ENCODE measurements at places on chromosomes 4 and X. TPM values are rescaled to one million over a fixed set of nuclear protein-coding genes. Genes with fewer than 3 reads are reported as not detected.

DNA sequence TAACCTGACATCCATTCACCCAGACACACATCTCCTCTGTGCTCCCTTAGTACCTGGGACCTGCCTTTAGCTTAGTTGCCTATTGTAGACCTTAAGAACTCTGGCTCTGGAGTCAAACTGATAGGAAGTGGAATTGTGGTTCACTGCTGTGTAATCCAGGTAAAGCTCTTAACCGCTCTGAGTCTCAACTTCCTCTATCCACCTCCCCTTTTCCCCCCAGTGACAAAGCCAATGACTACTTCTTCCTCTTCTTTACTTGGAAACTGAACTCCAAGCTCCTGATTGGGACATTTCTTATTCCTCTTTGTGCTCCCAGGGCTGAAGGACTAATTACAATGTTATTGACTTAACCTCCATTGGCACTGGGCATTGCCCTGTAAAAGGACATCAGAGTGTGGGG, 94.1 kb downstream of the DRD5 start:
- no peaks in the 10 kb centered on the region for H3K4me1 ChIP-seq
- no peaks in the 10 kb centered on the region for H3K36me3 ChIP-seq
- H3K27ac ChIP-seq = no peak overlapping the region
- no peak overlapping the region for H3K4me3 ChIP-seq
- no peak for DNase-seq

DNA sequence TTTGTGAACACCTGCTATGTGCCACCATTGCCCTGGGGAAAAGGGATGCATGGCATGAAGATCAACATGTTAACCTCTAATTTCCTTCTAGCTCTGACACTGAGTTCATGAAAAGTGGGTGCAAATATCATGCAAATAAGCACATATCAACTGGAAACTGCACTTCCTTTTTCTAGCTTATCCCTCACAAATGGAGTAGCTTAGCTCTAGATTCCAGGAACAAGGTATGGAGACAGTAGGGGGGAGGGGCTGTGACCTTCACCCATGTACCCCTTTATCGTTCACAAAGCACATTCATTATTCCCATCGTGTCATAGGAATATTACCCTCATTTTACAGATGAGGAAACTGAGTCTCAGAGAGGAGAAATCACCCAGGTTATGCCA, 37.4 kb downstream of the STARD8 start:
- no peaks in the 10 kb centered on the region for H3K27me3 ChIP-seq
- DNase-seq = no peak
- H3K36me3 ChIP-seq = no peaks in the 10 kb centered on the region
- H3K27ac ChIP-seq = no peak overlapping the region

GRCh38 chrX:20437683-20438082, 171.0 kb upstream of the RPS6KA3 start:
- H3K36me3 ChIP-seq = no peaks in the 10 kb centered on the region
- DNase-seq = no peak
- H3K27ac ChIP-seq = no peak overlapping the region

GRCh38 chr4:153483432-153484418, 17.6 kb downstream of the TMEM131L start:
- DNase-seq = no peak
- no peaks in the 10 kb centered on the region for H3K27me3 ChIP-seq
- H3K36me3 ChIP-seq = no peaks in the 10 kb centered on the region
- H3K27ac ChIP-seq = no peak overlapping the region
- H3K4me3 ChIP-seq = no peak overlapping the region

- no peak overlapping the region for H3K27ac ChIP-seq
- H3K4me1 ChIP-seq = peaks cover 17% of the 10 kb centered on the region
- DNase-seq = no peak
- no peak overlapping the region for H3K4me3 ChIP-seq
- H3K27me3 ChIP-seq = no peaks in the 10 kb centered on the region
- no peaks in the 10 kb centered on the region for H3K36me3 ChIP-seq
Observed at GRCh38 chrX:119654112-119654531, 38.8 kb downstream of the SEPTIN6 start.

- H3K36me3 ChIP-seq = no peaks in the 10 kb centered on the region
- H3K27me3 ChIP-seq = no peaks in the 10 kb centered on the region
- DNase-seq = no peak
Observed at GRCh38 chr4:106652095-106652494, 283.5 kb upstream of the GIMD1 start.

The MAGEB17 gene
- not detected for total RNA-seq

The PABPC1L2A gene
- total RNA-seq = not detected

Measured in HCT116 (cell line).